ENCODE measurements at places on chromosomes 5 and 9.

DNA sequence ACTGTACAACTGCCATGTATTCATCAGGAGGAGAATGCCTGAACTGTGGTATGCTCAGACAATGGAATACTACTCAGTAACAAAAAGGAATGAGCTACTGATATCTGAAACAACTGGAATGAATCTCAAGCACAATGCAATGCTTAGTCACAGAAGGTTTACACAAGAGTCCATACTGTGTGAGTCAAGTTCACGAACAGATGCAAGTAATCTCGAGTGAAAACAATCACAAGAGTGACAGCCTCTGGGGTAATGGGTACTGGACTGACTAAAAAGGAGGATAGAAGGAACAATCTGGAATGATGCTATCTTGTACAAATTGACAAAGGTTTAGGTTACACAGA, 19.5 kb upstream of the GOLGA1 start:
- no peak for DNase-seq

DNA sequence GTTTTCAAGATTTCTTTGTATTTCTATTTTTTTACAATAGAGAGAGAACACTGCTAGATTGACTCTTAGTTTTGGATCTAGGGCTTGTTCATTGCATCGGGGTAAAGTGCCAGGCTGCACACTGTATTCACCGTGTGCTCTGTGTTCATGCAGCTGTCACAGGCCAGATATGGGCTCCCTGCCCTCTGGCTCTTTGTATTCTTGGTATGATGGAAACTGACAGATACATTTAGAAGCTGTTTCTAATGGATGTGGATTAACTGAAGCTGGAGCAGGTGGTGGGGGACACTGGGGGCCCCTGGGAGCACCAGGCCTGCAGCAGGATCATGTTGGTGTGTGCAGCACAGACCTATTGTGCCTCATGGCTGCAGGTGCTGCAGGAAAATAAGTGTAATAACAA, 28.0 kb downstream of the SLC36A1 start:
- DNase-seq: no peak

GRCh38 chr5:34564710-34565235, 91.4 kb upstream of the RAI14 start:
- DNase-seq: no peak

DNA sequence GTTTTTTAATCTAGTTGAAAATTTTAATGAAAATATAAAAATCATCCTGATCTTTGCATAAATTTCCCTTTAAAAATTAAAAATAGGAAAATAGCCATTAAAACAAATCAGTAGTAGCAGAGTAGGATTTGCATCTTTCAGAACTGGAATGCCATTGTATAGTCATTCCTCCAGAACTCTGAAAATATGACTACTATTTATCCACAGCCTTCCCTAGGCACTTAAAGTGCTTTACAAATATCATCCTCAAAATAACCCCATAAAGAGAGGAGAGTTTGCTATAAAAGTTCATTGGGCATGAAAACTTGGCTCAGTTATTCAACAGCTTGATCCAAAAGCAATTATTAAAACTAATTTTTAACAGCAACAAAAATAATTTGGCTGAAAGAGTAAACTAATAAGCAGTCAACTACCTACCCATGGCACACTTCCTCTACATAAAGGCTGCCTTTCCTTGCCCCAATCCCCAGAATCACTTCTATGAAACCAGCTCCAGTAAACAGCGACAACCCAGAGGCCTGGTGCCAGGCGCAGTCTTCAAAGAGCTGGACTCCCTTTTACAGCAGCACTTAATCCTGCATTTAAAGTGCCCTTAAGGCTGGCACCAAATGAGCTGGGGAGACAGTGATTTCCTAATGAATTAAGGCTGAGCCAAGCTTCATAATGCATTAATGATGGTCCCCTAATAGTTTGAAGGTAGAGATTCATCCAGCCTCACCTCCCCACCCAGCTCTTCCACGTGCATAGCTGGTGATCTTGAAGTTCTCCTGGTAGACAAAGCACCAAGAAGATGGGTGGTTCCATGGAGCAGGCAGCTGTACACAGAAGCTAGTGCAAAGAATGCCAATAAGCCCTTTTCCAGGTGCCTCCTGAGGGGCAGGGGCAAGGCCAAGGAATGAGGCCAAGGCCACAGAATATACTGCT, 36.1 kb downstream of the LHFPL2 start:
- no peak for DNase-seq

- DNase-seq: no peak
Measured at GRCh38 chr5:132389585-132390286, 20.2 kb downstream of the SLC22A5 start.
